ENCODE measurements at places on chromosomes 11 and 22.

- no peak for DNase-seq
These were observed 10.6 kb upstream of the NXPE4 start for GRCh38 chr11:114606003-114606801.

DNA sequence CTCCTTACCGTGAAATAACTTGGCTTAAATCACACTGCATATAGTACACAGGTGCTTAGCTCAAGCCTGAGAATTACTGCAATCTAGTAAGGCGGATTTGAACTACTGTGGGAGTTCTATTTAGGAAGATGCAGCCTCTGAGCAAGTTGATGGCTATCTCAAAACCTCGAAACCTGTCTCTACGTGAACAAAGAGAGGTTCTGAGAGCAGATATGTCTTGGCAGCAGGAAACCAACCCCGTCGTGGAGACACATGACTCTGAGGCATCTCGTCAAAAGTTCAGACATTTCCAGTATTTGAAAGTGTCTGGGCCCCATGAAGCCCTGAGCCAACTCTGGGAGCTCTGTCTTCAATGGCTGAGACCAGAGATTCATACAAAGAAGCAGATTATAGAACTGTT lies 5.9 kb downstream of the ZNF215 start:
- no peak for DNase-seq

DNA sequence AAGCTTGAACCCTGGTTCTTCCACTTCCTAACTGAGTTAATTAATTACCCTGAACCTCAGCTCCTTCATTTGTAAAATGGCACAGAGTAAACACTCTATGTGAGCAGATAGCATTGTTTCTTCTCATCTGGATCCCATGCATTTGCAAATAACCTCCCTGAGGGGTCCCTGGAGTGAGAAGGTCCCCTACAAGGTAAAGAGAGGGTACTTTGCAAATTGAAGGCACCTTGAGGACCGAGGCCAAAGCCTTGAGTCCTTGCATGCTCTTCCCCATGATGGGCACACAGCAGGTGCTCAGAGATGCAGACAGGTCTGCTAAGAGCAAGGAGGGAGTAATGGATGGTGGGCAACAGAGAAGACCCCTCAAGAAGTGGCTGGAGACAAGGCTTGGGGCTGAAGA lies 33.2 kb downstream of the OTOG start:
- DNase-seq = no peak

DNA sequence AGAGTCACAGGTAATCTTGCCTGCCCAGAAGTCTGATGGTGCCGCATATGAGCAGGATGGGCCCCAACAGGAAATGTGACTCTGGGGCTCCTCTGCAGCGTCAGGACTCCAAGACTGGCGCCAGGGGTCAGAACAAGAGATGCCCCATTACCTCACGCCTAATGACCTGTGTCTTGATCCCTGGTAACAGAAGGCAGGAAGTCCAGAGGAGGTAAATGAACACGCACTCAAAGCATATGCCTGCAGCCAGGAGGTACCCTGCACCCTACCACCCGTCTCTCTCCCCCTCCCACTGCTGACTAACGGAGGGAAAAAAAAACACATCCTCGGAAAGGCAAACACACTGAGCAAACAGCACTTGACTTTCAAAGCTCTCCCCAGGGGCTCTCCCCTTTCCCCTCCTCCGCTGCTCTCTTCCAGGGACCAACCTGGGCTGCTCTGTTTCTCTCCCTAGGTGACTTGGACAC lies 37.3 kb downstream of the ABCC8 start:
- no peak for DNase-seq

DNA sequence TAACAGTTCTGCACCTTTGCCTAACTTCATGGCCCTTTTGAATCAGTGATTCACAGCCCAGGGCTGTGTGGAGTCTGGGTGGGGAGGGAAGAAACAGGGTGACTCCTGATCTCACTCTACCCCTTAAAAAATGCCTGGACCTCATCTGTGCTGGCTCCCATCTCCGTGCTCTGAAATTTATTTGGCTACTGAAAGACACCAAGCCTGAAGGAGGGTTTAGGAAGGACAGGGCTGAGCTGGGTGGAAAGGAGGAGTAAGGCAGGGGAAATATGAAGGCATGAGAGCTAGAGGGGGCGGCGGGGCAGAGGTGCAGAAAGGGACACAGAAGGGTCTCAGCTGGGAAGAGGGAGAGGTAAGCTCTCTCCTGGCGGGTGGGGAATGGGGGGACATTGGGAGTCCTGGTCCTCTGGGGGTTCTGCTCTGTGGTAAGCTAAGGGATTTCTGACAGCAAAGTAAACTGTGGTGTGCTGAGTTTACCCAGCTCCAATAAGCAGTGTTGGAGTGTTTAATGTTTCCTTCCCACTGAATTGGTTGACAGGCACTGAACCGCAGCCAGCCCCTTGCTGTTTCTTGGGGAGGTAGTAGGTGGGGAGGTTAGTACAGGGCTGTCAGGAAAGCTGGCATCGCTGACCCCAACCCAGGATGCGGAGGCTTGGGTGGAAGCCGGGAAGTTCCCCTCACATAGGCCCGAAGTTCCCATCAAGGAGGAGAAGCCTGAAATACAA lies 71.1 kb downstream of the RPUSD4 start:
- no peak for DNase-seq

- no peak for DNase-seq
These were observed 3.1 kb downstream of the LARGE2 start for GRCh38 chr11:45925550-45925949.

- DNase-seq = no peak
These were observed 825.6 kb downstream of the TBC1D22A start for GRCh38 chr22:47587861-47588577.

DNA sequence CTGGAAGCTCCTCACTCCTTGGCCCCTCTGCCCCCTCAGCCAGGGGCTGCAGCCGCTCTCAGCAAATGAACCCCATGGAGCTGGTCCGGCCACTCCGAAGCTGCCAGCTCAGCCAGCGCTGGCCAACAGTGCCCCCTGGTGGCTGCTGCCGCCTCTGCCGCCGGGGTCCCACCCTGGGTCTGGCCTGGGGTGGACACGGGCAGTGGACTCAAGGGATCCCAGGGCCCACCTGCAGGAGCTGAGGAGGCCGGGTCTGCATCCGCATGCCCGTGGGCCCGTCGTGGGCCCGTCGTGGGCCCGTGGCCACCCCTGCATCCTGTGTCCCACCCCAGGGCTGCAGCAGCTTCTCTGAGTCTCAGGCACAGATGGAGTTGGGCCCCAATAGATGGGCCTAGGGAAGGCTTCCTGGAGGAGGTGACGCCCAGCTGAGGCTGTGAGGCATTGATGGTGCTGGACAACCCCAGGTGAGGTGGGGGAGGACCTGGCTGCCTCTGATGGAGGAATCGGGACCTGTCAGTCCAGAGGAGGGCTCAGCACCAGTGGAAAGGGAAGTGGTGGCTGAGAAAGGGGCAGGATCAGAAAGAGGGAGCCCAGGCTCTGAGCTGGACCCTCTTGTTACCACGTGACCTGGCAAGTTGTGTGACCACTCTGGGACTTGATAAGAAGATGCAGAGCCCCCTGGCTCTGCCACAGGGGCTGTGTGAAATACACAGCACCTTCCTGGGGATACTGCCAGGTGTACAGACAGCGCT lies 522.3 kb downstream of the BRD1 start:
- peak; percentile 39 for DNase-seq

- DNase-seq = peak; percentile 59
These were observed 4.4 kb upstream of the PGAP2 start for GRCh38 chr11:3803726-3804495.

DNA sequence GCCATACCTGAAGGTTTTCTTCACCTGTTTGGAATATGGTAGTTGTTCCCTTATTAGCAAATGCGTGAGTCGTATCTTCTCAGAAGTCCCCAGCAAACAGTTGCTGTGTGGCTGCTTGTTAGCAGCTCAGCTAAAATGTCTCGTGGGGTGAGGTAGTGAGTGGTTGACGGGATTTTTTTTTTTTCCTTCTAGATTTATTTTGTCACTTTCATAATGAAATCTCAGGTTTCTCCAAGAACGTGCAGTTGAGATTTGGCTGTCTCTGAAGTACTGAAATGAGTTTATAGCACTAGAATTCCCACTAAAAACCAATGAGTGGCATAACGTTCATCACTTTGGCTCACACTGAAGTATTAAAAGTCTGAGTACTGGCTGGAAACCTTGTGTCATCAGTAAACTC lies 16.8 kb downstream of the RCN1 start:
- no peak for DNase-seq

DNA sequence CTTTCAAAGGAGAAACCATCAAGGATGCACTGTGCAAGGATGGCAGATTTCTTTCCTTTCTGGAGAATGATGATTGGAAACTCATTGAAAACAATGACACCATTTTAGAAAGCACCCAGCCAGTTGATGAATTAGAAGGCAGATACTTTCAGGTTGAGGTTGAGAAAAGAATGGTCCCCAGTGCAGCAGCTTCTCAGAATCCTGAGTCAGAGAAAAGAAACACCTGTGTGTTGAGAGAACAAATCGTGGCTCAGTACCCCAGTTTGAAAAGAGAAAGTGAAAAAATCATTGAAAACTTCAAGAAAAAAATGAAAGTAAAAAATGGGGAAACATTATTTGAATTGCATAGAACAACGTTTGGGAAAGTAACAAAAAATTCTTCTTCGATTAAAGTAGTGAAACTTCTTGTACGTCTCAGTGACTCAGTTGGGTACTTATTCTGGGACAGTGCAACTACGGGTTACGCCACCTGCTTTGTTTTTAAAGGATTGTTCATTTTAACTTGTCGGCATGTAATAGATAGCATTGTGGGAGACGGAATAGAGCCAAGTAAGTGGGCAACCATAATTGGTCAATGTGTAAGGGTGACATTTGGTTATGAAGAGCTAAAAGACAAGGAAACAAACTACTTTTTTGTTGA lies 9.8 kb downstream of the FAM111A start:
- DNase-seq = no peak

GRCh38 chr11:128579798-128580504 lies 7.4 kb downstream of the ETS1 start:
- peak; percentile 19 for DNase-seq

GRCh38 chr22:40276996-40277823 lies 69.1 kb upstream of the ADSL start:
- peak; percentile 64 for DNase-seq

DNA sequence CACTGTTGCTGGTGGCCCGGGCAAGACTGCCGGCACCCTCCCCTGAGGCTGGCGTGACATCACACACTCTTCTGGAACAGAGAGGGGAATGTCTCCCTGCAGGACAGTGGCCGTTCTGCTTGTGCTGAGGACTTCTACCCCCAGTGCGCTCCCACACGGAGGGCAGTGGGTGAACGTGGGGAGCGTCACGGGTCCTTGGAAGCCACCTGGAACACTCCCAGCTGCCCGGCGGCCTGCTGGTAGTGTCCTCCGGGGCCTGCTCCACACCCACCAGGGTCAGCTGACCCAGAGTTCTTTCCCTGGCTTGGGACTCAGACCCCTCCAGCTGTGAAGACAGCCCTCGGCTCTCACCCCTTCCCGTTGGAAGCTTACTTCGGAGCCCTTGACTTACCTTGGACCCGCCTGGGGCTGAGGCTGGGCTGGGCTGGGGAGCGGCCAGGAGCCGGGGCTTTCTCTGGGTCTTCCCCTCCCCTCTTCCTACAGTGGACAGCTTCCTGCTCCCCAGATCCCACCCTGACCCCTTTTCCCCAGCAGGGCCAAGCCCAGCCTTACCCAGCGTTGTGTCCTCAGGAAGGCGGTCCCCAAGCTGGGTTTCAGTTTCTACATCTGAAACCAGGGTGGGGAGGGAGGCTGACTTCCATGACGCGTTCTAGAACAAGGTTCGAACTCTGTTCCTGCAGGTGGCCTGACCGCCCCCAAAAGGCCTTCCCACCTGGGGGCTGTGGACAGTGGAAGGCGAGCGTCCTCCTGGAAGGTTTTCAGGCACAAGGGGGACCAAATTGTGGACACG lies 14.8 kb upstream of the GAL start:
- no peak for DNase-seq

DNA sequence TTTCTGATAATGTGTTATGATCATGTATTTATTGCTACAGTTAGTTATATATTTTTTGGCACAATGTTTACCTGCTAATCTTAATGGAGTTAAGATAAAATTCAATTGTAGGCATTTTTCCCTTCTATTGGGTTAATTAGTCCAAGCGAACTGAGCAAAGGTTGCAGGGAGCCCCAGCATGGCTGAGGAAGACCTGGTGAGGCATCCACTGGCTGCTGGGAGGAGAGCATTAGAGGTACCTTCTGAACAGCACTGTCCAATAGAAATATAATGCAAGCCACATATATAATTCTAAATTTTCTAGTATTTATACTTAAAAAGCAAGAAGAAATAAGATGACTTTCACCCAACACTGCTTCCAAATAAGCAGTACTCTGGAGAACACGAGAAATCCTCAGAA lies 689 bp upstream of the TMEM126A start:
- no peak for DNase-seq

DNA sequence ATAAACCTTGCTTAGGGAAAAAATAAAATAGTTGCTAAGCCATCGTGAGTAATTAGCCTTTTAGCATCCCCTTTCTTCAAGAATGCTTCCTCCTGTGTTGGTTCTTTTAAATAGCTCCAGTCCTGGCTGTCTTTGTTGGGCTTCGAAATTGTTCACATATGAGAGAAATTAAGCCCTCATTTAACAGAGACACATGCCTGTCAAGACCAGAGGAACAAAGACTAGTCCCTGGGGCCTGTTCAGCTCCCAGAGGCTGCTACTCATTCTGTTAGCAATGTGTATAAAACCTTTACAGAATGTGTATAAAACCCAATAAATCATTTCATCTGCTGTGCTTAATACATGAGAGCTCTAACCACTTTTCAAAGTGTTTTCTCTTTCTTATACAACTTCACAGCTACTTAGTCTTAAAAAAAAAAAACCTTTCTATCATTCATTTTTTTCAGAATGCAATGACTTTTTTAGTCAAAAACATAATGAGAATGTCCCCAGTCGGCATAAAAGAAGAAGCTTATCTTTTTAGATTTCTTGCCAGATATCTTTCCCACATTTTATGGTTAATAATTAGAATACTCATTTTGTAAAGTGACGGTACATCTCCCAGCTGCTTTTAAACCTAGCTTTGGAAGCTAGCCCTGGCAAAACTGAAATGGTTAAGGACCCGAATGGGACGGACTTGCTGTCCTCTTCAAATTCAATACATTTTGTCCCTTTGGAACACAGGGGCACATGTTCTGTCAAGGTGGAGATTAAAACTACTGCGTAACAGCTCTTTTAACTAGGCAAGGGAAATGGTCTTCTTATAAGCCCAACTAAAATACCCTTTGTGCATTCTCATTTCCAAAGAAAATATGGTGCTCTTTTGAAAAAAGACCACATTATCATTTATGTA lies 186.1 kb downstream of the SOX6 start:
- no peak for DNase-seq

DNA sequence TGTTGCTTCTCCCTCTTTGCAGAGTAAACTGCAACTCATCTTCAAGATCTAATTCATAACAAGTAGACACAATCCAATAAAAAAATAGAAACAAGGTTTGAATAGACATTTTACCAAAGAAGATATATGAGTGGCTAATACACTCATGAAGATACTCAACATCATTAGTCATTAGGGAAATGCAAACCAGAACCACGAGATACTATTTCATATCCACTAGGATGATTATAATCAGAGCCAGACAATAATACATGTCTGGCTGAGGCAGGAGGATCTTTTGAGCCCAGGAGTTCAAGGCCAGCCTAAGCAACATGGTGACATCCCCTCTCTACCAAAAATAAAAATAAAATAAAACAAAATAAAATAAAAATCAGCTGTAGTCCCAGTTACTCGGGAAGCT lies 85.0 kb downstream of the ATG16L2 start:
- no peak for DNase-seq

- no peak for DNase-seq
These were observed 169.1 kb downstream of the RRAS2 start for GRCh38 chr11:14189874-14190273.
